ENCODE measurements at places on chromosomes 4 and X. TPM values are rescaled to one million over a fixed set of nuclear protein-coding genes. Genes with fewer than 3 reads are reported as not detected.

TEX13B gene
- total RNA-seq = not detected

NPY2R gene
- not detected for total RNA-seq

TNIP3 gene
- 0.72 TPM for total RNA-seq

MAGEA6 gene
- total RNA-seq = not detected

SPANXA2 gene
- not detected for total RNA-seq

HTT gene
- total RNA-seq = 33.2 TPM

TLR1 gene
- total RNA-seq = 3.2 TPM

SLITRK4 gene
- 8.3 TPM for total RNA-seq

DDX53 gene
- total RNA-seq = not detected

VAMP7 gene
- total RNA-seq = 54.5 TPM

ADAM29 gene
- total RNA-seq = not detected

HDAC6 gene
- total RNA-seq = 17.3 TPM

SH3TC1 gene
- total RNA-seq = 1.5 TPM

GRCh38 chr4:73127839-73128453 lies 58.4 kb upstream of the COX18 start:
- DNase-seq = no peak

DNA sequence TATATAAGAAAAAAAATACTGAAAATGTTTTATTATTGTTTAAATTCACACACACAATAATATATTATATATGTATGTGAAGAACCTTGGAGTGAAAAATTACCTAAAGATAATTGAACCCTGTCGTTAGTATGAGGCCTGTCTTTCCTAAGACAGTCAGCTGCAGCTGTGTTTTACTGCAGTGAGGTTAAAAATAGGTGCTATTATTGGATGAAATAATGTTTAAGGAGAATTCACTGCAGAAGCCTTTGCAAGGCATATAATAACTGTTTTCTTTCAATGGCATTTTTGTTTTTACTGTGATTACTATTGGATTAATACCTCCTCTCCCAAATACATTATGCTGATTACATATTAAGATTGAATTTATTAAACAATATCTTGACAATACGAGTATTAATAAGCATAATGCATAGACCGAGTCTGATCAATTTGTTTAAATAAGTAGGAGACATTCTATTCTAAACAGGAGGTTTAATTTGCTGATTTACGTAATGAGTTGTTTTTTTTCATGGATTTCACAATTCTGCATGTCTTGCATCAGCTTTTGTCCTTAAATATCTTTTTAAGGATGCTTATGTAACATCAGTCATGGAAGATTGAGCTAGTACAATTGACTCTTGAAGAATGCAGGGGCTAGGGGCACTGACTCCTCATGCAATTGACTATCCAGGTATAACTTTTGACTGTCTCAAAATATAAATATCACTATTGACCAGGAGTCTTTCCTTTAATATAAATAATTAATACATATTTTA lies 1181.1 kb upstream of the PCDH7 start:
- DNase-seq = no peak

DNA sequence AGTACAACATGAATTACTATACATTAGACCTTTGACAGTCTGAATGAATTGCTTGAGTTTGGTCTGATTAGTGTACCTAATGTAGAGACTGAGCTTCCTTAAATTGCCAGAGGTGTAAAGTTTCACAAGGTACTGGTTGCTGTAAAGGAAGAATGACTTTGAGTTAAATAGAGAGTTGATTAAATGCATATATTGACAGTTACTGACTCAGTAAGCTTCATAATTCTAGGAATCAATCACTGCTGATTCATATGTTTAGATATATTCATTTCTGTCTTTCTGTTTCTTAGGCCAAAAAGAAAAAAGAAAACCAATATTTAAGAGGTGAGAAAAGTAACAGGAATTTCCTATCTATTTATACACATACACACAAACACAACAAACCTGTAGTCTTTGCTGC lies 16.2 kb upstream of the ART3 start:
- DNase-seq = no peak

GRCh38 chr4:120672076-120672475 lies 250.4 kb downstream of the PRDM5 start:
- DNase-seq = no peak

- peak; percentile 3 for DNase-seq
Measured at GRCh38 chr4:156103311-156103710, 149.6 kb upstream of the CTSO start.

- no peak for DNase-seq
Measured at GRCh38 chr4:107837317-107837716, 12.6 kb downstream of the SGMS2 start.

DNA sequence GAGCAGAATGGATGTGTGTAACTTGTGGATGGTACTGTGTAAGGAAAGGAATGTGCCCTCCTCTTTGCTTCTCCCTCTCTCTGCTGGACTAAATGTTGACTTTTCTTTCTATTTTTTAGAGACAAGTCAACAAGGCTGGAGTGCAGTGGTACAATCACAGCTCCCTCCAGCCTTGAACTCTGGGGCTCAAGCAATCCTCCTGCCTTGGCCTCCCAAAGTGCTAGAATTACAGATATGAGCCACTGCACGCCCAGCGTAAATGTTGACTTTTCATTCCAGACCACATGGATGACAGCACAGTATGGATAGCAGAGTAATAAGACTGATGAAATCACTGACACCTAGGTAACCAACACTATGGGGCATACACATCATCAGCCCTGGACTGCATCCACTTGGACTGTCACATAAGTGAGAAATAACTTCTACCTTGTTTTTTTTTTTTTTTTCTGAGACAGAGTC lies 5.1 kb upstream of the RPS3A start:
- DNase-seq = no peak

GRCh38 chr4:86717651-86718050 lies 123.5 kb downstream of the PTPN13 start:
- DNase-seq = no peak

- no peak for DNase-seq
Measured at GRCh38 chr4:161178310-161178709, 985.5 kb downstream of the FSTL5 start.

DNA sequence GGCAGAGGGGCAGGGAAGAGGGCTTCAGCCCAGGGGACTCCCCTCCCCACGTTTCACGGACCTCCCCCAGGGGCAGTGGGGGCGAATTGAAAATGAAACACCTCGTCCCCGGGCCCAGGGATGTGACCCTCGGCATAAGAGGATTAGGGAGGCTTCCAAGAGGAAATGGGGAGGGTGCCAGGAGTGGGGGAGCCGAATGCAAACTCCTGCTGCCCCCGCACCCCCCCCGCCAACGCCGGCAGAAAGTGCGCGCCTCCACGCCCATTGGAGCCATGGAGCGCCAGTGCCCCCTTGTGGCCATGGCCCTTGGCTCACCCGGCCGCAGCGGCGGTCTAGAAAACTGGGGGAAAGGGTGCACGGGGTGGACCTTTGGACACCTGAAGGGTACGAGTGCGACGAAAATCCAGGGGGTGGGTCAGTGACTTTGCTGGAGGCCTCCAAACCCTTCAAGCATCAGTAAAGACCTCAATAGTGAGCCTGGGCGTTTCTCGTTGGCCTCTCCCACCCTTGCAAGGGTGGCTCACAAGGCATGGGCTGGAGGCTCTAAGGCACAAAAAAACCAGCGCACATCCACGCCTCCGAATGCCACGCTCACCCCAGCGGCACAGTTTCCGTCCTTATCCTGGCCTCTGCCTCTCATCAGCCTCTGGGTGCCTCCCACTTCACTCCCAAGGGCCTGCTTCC lies 120.8 kb upstream of the PJA1 start:
- peak; percentile 26 for DNase-seq

GRCh38 chr4:114163051-114163450 lies 183.6 kb upstream of the ARSJ start:
- DNase-seq = no peak

DNA sequence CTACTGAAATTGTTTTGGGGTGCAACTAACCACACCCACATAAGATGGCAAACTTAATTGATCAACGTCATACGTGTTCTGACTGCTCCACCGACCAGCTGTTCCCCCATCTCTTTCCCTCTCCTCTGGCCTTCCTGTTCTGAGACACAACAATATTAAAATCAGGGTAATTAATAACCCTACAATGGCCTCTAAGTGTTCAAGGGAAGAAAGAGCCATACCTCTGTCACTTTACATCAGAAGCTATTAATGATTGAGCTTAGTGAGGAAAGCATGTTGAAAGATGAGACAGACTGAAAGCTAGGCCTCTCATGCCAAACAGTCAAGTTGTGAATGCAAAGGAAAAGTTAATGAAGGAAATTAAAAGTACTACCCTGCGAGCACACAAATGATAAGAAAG lies 173.9 kb upstream of the FTHL17 start:
- no peak for DNase-seq

GRCh38 chr4:181030961-181031360 lies 1212.2 kb upstream of the TENM3 start:
- DNase-seq = peak; percentile 91

DNA sequence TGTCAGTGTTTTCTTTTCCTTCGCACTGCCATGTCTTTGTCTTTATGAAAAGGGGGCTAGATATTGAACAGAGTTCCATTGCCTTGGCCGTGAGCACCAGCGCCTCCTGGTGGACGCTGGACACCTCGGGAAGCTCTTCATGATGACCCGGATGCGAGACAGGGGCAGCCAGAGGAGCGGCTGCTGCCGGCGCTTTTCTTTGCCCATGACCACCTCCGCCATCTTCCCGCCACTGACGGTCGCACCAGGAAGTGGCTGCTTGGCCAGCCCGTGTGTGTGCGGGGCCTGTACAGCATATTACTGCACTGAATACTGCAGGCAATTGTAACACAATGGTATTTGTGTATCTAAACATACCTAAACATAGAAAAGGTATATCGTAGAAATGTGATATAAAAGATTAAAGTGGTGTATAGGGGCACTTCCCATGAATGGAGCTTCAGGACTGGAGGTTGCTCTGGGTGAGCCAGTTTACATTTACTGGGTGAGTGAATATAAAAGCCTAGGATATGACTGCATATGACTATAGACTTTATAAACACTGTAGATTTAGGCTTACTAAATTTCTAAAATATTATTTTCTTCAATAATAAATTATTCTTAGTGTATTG lies 15.8 kb upstream of the GRIA2 start:
- DNase-seq = peak; percentile 8

DNA sequence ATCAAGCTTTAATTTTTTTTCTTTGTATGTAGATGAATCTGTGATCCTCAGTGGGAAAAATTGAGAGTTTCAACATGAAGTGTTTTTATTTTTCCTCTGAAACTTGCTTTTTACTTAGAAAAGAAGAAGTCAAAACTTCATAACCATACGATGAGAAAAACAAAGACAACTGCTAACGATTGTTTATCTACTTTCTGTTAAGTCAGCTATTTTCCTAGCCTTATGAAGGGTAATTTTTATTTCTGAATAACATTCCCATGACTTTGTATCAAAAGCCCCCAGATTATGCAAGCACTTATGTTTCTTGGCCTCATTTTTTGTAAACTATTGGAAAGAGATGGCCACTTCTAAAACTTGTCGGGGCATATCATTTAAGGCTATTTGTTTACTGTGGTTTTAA lies 645.1 kb upstream of the PRKX start:
- no peak for DNase-seq

- no peak for DNase-seq
Measured at GRCh38 chr4:89256203-89256800, 51.3 kb downstream of the GPRIN3 start.
